ENCODE measurements at places on chromosomes 7 and 10.

DNA sequence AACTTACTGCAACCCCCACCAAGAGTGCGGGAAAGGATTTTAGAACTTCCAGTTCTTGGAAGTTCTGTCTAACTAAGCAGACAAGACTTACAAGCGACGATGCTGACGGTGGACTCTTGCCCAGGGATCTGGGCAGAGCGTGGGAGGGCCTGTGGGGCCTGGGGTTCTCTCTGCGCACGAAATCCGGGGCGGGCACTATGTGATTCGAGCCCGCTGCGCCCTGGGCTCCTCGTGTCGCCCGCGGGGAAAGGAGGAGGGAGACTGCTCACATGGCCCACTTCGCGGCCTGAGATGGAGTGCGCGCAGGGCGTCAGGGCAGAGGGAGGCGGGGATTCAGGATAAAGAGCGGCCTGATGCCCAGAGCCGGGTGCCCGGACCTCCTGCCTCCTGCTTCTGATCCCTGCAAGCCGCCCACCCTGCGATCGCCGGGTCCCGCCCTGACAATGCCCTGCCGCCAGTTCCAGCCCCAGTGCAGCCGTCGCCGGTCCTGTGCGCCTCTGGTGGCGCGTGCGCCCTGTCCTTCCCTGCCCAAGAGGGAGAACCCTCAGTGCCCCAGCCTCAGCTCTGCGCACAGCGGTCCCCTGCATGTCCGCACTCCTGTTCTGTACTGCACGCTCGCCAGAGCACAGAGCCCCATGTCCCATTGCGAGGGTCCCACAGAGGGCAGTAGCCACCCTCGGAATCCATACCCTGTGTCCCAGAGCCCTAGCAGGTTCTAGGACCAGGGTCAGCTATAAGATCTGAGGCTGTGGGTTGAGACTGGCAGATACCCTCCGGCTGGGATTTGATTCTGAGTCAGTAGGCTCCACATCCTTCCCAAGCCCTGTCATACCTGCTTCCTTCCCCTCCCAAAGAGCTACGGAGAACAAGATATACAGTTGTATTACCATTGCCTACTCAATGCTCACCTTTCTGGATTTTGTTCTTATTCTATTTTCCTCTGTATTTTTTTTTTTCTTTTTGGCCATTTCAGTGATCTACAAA is 99.4 kb upstream of the TMEM106B start:
- DNase-seq = peak; percentile 14

- DNase-seq = no peak
Measured at GRCh38 chr10:17003651-17004286, 125.8 kb downstream of the CUBN start.

DNA sequence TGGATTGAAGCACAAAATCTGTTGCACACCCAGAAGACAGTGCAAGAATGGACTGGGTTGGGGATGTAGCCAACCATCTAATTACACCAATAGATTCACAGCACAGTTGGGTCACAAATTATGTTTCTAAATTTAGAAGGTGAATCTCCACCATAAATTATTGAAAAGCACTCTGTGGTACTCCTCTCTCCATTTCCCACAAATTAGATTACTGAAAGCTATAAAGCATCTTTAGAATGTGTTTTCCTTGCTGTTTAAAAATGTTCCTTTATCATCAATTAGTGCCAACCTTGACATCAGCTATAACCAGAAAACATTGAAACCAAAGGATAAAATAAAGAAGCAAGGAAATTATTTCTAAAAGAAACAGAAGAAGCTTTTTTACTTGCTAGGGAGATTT is 39.9 kb upstream of the HDAC9 start:
- no peak for DNase-seq

- no peak for DNase-seq
Measured at GRCh38 chr7:128788446-128789412, 3.0 kb upstream of the CCDC136 start.

GRCh38 chr7:20697351-20697750 is 81.9 kb downstream of the ABCB5 start:
- DNase-seq = no peak

DNA sequence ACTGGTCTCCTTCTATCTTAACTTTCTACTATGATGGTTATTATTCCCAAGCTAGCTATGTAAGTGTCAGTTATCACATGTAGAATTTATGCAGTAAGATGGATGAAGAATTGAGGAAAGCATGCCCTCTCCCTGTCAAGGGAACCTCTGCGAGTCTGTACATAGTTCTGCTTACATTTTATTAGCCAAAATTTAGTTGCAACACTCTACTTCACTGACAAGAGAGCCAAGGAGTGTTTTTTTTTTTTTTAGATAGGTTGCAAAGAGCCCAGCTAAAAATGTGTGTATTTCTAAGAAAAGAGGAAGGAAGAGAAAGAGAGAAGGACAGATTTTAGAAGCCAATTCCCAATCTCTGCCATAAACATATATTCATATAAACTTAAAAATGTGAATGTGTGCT is 357.7 kb upstream of the LRRN3 start:
- DNase-seq = no peak

DNA sequence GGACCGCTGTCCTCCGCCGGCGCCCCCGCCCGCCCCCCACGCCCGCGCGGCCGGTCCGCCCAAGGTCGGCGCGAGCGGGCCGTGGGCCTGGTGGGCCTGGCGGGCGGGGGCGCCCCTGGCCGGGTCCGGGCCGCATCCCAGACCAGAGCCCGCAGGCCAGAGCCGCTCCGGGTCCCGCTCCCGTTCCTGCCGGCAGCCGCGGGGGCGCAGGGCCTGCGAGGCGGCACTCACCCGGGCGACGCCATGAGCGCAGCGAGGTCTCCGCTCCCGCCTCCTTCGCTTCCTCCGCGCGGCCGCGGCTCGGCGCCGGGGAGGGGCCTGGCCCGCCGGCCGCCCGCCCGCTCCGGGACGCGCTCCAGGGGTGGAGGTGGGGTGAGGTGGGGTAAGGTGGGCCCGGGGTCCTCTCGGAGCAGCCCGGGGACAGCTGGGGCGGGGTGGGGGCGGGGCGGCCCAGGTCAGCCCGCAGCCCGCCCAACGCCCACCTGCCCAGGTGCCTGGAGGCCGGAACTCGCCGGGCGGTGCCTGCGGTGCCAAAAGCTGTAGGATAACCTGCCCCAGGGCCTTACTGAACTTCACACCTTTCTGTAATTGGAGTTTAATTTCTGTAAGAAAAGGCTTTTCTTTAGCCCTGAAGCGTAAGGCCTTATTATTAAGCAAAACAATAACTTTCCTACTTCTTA is at the start of gene URGCP:
TSS of gene URGCP (minus strand) at position 266 of the 680 bp plus-strand sequence. CDS start at position 245, 21 bp downstream.
- peak; percentile 51 for DNase-seq

DNA sequence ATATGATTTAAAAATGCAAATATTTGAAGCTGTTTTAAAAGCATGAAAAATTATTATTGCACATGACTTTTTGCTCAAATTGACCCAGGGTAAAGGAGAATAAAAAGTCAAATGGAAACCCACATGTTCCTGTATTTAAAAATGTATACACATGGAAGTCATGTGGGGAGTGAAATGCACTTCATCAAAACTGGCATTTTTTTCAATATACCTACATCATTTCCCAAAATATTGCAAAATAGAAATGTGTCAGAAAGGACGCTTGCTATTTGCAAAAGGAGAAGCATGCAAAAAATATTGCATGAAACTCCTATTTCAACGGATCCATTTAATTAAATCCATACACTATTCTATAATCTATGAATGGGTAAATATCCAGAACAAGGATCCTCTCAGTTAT is 117.0 kb downstream of the POU6F2 start:
- no peak for DNase-seq

DNA sequence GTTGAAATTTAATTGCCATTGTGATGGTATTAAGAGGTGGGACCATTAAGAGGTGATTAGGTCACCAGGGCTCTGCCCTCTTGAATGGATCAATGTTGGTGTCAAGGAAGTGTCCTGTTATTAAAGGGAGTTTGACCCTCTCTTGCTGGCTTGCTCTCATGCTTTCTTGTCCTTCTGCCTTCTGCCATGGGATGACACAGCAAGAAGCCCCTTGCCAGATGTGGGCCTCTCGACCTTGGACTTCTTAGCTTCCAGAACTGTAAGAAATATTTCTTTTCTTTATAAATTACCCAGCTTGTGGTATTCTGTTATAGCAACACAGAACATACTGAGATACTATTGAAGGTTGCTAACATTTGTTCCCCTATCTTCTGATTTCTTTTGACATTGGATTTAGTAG is 157.0 kb downstream of the MDFIC start:
- no peak for DNase-seq

GRCh38 chr10:2618690-2619089 is 448.7 kb upstream of the PFKP start:
- DNase-seq = no peak

- DNase-seq = no peak
Measured at GRCh38 chr7:95490231-95490762, 4.6 kb downstream of the ASB4 start.
